ENCODE measurements at places on chromosomes 2 and 18.

DNA sequence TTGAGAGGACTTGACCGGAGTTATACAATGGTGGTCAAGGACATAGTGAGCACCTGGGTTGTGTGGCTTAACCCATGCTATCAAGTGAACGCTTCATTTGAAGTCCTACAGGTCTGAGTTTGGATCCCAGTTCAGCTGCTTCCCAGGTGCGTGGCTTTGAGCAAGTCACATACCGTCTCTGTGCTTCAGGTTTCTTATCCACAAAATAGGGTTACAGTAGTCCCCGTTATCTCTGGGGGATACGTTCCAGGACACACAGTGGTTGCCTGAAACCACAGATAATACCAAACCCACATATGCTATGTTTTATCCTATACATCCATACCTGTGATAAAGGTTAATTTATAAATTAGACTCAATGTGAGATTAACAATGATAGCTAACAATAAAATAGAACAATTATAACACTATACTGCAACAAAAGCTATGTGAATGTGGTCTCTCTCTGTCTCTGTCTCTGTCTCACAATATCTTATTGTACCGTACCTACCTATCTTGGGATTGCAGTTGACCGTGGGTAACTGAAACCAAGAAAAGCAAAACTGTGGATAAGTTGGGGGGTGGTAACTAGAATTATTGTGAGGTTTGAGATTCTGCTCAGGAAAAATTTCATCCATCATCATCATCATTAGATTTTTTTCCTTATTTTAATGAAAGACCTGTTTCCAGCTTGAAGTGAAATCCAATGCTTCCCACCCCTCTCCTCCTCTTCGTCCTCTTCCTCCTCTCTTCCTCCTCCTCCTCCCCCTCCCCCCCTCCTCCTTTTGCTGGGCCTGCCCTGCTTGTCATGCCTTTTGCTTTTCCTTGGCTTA is 22.7 kb downstream of the LBH start:
- DNase-seq: no peak

DNA sequence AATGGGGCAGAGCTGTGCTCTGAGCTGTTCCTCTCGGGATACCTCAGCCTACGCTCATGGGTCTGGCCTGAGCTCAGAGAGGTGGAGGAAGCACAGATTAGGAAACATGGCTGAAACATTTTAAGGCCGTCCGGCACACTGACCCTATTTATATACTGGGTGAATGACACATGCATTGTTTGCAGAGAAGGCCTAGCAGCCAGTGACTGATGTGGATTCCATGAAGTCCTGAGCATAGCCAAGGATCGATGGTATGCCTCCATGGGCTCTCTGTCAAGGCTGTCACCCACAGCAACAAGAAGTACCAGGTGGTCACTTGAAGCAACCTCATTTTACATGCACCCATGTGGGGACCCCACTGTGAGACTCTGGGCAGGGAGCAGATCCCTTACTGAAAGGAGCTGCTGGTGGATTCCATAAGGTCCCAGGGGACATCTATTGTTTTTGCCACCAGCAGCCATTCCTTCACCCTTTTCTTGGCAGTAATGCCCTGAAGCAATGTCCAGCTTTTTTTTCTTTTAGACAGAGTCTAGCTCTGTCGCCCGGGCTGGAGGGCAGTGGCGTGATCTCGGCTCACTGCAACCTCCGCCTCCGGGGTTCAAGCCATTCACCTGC is 8.4 kb downstream of the PTMA start:
- DNase-seq: no peak

- peak; percentile 55 for DNase-seq
Observed at GRCh38 chr2:204177977-204178522, 241.5 kb downstream of the ICOS start.

- no peak for DNase-seq
Observed at GRCh38 chr2:98356729-98357128, 10.5 kb downstream of the CNGA3 start.

GRCh38 chr2:193467276-193467987 is 1272.7 kb upstream of the TMEFF2 start:
- no peak for DNase-seq

DNA sequence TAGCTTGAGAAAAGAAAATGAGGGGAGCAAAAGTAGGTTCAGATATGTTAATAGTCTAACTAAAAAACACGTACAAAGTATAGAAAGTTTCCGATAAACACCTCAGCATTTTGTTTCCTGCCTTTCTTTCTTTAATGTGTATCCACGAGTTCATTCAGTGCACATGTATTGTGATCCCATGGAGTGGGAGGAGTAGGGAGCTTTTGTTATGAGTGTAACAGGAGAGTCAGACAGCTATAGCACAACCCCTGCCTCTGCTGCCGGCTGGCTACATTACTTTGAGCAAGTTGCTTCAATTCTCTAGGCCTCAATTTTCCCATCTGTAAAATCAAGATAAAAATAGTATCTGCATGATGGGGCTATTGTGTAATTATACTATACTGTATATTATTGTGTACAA is 249.2 kb upstream of the FIGN start:
- DNase-seq: no peak
